Muscle of arm (tissue), 14 donors: ENCODE measurements at places on chromosomes 12 and 14.

DNA sequence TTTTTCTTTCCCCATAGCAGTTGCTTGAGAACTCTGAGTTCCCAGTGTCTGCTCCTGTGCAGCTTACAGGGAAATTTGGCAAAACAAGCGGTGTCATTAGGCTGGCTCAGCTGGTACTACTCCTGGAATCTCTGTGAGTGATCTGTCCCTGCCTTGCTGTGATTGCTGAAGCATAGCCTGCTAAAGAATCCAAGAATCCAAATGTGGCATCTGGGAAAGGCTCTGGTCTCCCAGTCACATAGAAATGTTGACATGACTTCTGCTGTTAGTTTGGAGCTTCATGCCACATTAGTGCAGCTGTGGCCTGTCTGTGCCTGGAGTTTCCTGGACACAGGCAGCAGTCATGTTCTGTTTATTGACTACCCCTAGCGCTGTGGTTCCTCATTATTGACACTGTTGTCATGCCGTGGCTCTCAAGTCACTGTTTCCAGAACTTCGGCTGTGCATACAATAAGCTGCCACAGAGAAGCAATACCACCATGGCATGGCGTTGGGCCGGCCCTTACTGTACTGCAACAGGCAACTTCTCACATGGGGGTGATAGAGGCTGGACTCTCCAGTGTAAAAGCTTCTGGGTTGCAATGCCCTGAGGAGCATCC lies 166.8 kb downstream of the MYRFL start:
- no peak for DNase-seq

- no peak for DNase-seq
These were observed 17.8 kb upstream of the EIF2B2 start for GRCh38 chr14:74985028-74985310.

DNA sequence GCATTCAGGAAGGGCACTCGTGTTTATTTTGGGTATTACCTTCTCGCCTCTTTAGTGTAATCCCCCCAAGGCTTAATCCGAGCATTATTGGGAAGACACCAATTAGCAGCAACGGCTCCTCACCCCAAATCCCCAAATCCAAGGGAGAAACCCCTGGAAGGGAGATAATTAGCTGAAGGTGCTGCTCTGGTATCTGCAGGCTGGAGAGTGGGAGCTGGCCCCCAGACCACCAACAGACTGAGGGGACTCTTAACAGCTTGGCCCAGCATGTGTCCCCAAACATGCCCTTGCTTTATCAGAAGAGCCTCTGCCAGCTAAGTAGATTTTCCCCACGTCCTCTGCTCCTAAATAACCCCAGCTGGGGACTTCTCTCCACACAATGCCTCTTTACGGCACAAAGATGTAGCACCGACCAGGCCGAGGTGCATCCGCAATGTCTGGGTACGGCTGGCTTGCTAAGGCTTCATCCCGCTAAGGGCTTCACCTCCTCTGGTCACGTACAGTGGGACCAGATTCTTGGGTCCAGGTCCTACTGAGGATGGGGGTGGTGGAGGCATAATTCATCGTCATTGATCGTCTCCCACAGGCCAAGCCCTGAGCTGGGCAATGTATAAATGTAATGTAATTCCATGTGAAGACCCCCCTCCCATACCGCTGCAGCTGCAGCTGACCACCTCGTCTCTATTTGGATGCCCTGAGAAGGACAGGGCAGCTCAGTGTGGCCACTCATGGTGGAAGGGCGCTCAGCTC lies 123.7 kb upstream of the GSC start:
- no peak for DNase-seq

DNA sequence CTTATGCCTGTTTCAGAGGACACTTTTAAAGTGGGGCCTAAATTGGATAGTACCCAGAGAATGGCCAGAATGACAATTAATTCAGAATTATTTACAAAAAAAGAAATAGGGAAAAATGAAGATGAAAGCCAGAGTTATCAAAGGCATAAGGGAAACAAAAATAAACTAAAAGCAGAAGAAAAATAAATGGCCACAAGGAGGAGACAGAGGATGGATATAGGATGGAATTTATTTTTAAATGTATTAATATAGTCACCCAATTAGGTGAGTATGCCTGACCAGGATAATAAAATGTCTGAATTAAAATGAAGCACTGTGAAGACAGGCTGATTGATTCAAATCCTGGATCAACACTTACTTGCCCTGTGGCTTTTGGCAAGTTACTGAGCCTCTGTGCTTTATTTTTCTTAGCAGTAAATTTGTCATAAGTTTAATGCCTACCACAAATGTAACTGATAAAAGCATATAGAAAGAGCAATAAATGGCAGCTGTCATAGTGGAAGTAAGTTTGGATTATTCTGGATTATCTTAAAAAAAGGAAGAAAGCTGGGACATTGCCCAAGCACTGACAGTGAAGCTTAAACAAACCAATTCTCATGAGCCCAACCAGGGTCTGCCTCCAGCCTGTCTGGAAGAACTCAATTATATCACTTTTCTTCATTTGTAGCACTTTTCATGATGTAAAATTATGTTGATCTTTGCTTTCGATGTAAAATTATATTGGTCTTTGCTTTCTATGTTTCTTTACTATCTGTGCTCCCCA lies 3.5 kb downstream of the CLEC9A start:
- DNase-seq: peak; percentile 15

DNA sequence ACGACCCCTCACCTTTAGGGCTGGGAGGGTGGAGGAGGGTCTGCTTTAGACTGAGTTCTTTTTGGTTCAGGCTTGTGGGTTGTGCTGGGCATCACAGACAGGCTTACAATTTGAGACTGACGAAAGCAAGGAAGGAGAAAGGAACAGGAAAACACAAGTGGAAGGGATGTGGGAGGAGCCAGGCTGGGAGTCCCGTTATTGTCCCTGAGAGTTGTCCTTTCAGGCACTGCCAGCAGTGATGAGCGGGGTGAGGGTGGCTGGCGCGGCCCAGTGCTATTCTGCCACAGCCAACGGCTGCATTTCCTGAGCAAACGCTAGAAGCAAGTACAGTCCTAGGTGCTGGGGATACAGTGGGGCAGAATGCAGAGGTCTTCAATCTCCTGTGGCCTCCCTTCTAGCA lies 29.2 kb upstream of the TSPAN9 start:
- DNase-seq: no peak

DNA sequence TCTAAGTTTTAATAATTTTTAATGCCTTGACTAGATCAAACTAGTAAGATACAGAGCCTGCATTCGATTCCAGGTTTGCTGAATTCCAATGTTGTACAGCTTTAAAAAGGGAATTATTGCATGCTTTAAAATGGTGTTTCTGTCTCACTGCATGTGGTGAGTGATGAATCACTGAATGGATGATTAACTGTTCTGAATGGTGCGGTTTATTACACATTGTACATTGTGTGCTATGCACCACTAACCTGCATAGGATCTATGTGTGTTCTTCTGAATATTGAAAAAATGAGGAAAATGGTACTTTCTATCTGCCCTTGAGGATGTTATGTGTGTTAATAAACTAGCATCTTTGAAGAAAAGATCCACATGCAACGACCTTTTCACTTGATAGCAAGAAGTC lies 231.7 kb downstream of the NRXN3 start:
- no peak for DNase-seq

GRCh38 chr14:38866461-38866860 lies 236.6 kb downstream of the SEC23A start:
- peak; percentile 7 for DNase-seq

DNA sequence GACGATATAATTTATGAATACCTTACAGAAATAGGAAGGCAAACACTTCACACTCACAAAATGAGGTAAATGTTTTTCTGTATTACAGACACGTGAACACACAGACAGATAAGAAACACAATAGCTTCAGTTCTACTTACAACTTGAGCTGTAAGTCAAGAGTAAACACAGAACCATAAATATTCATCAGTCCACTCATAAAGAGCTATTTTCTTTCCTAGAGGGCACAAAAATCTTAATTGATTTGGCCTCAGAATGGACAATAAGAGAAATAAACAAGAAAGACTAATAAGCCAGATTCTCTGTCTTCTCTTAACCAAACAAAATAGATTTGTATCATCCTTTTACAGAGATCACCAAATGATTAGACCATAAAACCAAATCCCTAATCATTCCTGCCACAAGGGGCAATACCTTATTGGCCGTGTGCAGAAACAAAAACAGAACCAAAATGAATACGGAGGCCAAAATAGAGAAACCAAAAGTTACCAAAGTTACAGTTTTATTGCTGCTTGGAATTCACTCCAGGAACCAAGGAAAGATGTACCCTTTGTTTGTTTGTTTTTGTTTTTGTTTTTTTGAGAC lies 38.1 kb upstream of the GARIN2 start:
- no peak for DNase-seq

DNA sequence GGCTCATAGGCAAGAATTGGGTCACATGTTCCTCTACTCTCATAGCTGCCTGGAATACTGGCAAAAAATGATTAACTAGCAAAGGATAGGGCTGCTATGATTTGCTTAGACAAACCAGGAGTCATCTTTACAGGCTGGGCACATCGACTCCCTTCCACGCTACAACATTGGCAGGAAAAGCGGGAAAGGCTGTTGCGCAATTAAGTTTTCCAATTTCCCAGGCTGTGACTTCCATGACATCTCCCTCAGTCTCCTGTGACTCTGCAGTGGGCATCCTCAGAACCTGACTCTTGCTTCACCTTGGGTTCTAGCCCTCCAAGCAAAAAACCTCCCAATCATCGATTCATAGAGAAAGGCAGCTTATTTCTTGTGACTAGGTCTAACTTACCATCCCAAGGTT lies 184.5 kb upstream of the E2F7 start:
- DNase-seq: no peak

- DNase-seq: no peak
These were observed 67.1 kb downstream of the CPNE8 start for GRCh38 chr12:38838056-38838850.

GRCh38 chr14:32662211-32662610 lies 276.5 kb upstream of the NPAS3 start:
- no peak for DNase-seq

- no peak for DNase-seq
These were observed 21.9 kb upstream of the EID3 start for GRCh38 chr12:104281636-104282035.

DNA sequence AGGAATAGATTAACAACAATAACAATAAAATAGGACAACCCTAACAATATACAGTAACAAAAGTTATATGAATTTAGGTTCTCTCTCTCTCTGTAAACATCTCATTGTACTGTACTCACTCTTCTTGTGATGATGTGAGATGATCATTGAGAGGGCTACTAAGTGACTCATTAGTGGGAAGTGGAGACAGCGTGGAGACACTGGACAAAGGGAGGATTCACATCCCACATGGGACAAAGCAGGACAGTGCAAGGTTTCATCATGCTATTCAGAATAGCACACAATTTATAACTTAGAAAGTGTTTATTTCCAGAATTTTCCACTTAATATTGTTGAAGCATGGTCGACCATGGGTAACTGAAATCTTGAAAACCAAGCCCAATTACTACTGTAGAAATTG lies 26.0 kb upstream of the SPATA7 start:
- no peak for DNase-seq

- no peak for DNase-seq
These were observed 413.8 kb downstream of the BCL11B start for GRCh38 chr14:98858158-98858557.

DNA sequence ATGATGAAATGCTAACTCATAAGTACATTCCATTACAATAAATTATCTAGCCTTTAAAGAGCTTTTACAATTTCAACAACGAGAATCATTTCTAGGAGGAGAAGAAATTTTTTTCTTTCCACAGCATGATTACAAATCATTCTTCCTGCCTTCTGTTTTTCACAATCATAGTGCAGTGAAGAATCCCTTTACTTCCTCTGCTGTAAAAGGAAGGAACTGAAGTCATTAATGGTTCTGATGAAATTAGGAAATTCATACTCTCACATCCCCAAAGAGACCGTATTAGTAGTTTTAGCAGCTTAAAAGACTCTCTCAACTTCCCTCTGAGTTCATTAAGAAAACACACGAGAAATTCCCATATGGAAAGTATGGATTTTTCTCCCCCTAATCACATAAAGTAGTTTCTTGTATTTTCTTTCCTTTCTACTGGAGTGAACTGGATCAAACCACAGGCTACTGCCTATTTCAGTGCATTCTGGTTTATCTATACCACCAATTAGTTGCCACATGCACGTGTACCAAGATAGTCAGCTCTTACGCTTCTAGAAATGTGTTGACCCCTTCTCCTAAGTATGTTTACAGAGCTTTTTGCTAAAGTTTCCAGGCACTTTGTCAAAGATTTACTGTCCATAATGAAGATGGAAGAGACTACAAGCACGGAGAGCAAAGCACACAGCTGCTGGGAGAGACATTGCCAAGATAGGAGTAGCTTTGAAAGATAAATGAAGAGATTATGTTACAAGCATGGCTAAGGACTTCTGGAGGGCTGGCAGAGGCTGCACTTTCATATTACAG lies 58.9 kb upstream of the KITLG start:
- peak; percentile 55 for DNase-seq

GRCh38 chr14:105496831-105497591 lies 6.0 kb downstream of the TEDC1 start:
- DNase-seq: no peak

GRCh38 chr12:52673713-52674432 lies 6.3 kb downstream of the KRT1 start:
- no peak for DNase-seq

DNA sequence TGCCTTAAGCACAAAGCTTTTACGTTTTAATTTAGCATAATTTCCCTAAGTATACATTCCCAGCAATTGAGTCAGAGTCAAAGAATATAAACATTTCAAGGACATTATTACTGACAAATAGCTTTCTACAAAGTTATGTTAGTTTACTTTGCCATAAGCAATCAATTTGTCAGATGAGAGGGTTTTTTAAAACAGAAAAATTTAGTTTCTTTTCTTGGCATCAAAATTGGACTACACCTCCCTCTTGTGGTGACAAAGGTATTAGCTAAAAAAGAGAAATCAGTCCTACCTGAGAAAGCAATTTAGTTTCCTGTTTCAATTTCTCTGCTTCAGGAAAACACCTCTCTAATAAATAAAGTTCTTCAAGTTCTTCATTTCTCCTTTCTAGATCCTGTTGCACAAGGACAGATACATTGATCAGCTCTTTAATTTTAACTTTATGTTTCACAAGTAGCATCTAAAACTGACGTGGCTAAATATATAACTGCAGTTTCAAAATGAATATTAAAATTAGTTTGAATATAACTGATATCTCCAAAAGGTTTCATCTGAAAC lies 39.9 kb downstream of the DNAI7 start:
- peak; percentile 25 for DNase-seq
